ENCODE measurements at places on chromosomes 7 and 10. TPM values are rescaled to one million over a fixed set of nuclear protein-coding genes. Genes with fewer than 3 reads are reported as not detected.

Gene GHRHR
- not detected for total RNA-seq

Gene AHR
- 20.5 TPM for total RNA-seq

Gene HMX3
- not detected for total RNA-seq

Gene OR6B1
- total RNA-seq = not detected
